ENCODE measurements at places on chromosomes 2 and 18. TPM values are rescaled to one million over a fixed set of nuclear protein-coding genes. Genes with fewer than 3 reads are reported as not detected.

GRCh38 chr2:175606010-175606841, 395.8 kb downstream of the LNPK start:
- no peaks in the 10 kb centered on the region for H3K27me3 ChIP-seq
- no peaks in the 10 kb centered on the region for H3K36me3 ChIP-seq
- H3K4me1 ChIP-seq = no peaks in the 10 kb centered on the region
- DNase-seq = no peak
- H3K4me3 ChIP-seq = no peak overlapping the region

GRCh38 chr2:11446733-11447248, 19.2 kb downstream of the E2F6 start:
- H3K27me3 ChIP-seq = no peaks in the 10 kb centered on the region
- H3K4me3 ChIP-seq = no peak overlapping the region
- H3K27ac ChIP-seq = no peak overlapping the region
- H3K36me3 ChIP-seq = peaks cover 11% of the 10 kb centered on the region
- no peaks in the 10 kb centered on the region for H3K4me1 ChIP-seq

GRCh38 chr2:127961729-127962128, 66.1 kb downstream of the SAP130 start:
- no peaks in the 10 kb centered on the region for H3K4me1 ChIP-seq
- H3K27ac ChIP-seq = no peak overlapping the region

DNA sequence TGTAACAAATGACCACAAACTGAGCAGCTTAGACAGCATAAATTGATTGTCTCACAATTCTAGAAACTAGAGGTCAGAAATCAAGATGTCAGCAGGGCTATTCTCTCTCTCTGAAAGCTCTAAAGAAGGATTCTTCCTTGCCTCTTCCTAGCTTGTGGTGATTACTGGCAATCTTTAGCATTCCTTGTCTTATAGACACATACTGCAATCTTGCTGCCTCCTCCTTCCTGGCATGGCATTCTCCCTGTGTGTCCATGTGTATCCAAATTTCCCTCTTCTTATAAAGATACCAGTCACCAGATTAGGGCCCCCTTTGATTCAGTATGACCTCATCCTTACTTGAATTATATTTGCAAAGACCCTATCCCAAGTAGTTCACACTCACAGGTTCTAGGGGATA, 2.3 kb downstream of the ASB3 start:
- H3K4me3 ChIP-seq = no peak overlapping the region
- H3K27ac ChIP-seq = no peak overlapping the region
- no peak for DNase-seq
- H3K27me3 ChIP-seq = no peaks in the 10 kb centered on the region
- no peaks in the 10 kb centered on the region for H3K4me1 ChIP-seq

Gene GALR1
- not detected for total RNA-seq

GRCh38 chr2:74902281-74902860, 56.1 kb upstream of the POLE4 start:
- no peak overlapping the region for H3K27ac ChIP-seq
- H3K36me3 ChIP-seq = no peaks in the 10 kb centered on the region
- H3K27me3 ChIP-seq = no peaks in the 10 kb centered on the region
- H3K4me1 ChIP-seq = no peaks in the 10 kb centered on the region
- H3K4me3 ChIP-seq = no peak overlapping the region

Gene ST8SIA3
- not detected for total RNA-seq

GRCh38 chr2:19600506-19600905, 242.1 kb upstream of the OSR1 start:
- no peak overlapping the region for H3K27ac ChIP-seq
- no peaks in the 10 kb centered on the region for H3K27me3 ChIP-seq
- peaks cover 10% of the 10 kb centered on the region for H3K4me1 ChIP-seq
- H3K36me3 ChIP-seq = no peaks in the 10 kb centered on the region
- no peak for DNase-seq
- no peak overlapping the region for H3K4me3 ChIP-seq

- H3K4me1 ChIP-seq = peaks cover 8% of the 10 kb centered on the region
- no peak overlapping the region for H3K4me3 ChIP-seq
- no peaks in the 10 kb centered on the region for H3K36me3 ChIP-seq
- H3K27me3 ChIP-seq = no peaks in the 10 kb centered on the region
- H3K27ac ChIP-seq = no peak overlapping the region
- DNase-seq = no peak
Observed at GRCh38 chr2:152493417-152493816, 158.4 kb downstream of the FMNL2 start.

Gene CCDC85A
- total RNA-seq = 5.6 TPM

Measured in aorta (tissue), 5 donors.